Natural killer cell (primary cell): ENCODE measurements at places on chromosomes 7 and 10. TPM values are rescaled to one million over a fixed set of nuclear protein-coding genes. Genes with fewer than 3 reads are reported as not detected.

The AKR1E2 gene
- total RNA-seq, result 0.56 TPM

DNA sequence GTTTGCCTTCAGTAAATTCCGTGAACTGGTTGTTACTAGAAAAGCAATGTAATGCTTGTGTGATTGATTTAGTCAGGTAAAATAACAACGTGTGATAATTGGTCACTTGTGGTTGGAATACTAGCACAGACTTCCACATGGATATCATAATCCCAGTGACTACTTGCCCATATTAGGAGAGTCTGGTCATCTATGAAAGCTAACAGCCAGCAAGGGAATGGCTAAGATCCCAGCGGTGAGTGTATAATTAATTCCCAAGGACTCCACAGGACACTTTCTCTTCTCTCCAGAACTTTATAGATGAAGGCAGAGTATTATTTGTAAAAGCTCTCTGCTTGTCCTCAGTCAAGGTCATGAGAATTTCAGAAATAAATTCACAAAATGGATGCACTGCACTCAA, 662.6 kb upstream of the TEX47 start:
- no peak overlapping the region for H3K27ac ChIP-seq
- no peak for DNase-seq
- H3K36me3 ChIP-seq, result no peaks in the 10 kb centered on the region
- H3K27me3 ChIP-seq, result no peaks in the 10 kb centered on the region
- H3K4me1 ChIP-seq, result no peaks in the 10 kb centered on the region
- H3K4me3 ChIP-seq, result no peak overlapping the region

GRCh38 chr10:123102673-123103072, 33.1 kb upstream of the HMX3 start:
- H3K36me3 ChIP-seq, result no peaks in the 10 kb centered on the region
- H3K4me3 ChIP-seq, result no peak overlapping the region
- H3K4me1 ChIP-seq, result no peaks in the 10 kb centered on the region
- DNase-seq, result no peak
- H3K27me3 ChIP-seq, result no peaks in the 10 kb centered on the region

DNA sequence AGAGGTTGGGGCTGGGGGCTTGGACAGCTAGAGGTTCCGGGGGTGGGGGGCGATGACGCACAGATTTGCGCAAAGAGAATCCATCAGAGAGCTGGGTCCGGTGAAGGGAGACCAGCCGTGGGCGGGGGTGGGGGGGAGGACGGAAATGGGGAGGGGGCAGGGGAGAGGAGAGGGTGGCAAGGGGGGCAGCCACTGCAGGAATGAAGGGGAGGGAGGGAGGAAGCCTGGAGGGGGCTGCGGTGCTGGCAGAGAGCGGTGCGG, 1.2 kb upstream of the VGF start:
- peaks cover 72% of the 10 kb centered on the region for H3K27me3 ChIP-seq
- H3K4me3 ChIP-seq, result no peak overlapping the region
- peaks cover 47% of the 10 kb centered on the region for H3K4me1 ChIP-seq
- DNase-seq, result no peak
- H3K27ac ChIP-seq, result no peak overlapping the region

GRCh38 chr7:38699471-38699870, 68.3 kb upstream of the AMPH start:
- no peak overlapping the region for H3K27ac ChIP-seq
- H3K27me3 ChIP-seq, result no peaks in the 10 kb centered on the region
- no peaks in the 10 kb centered on the region for H3K4me1 ChIP-seq
- H3K4me3 ChIP-seq, result no peak overlapping the region
- no peak for DNase-seq

GRCh38 chr7:105209870-105210269, 178.9 kb downstream of the SRPK2 start:
- no peak overlapping the region for H3K4me3 ChIP-seq
- H3K4me1 ChIP-seq, result peaks cover 23% of the 10 kb centered on the region
- DNase-seq, result no peak
- H3K36me3 ChIP-seq, result no peaks in the 10 kb centered on the region

DNA sequence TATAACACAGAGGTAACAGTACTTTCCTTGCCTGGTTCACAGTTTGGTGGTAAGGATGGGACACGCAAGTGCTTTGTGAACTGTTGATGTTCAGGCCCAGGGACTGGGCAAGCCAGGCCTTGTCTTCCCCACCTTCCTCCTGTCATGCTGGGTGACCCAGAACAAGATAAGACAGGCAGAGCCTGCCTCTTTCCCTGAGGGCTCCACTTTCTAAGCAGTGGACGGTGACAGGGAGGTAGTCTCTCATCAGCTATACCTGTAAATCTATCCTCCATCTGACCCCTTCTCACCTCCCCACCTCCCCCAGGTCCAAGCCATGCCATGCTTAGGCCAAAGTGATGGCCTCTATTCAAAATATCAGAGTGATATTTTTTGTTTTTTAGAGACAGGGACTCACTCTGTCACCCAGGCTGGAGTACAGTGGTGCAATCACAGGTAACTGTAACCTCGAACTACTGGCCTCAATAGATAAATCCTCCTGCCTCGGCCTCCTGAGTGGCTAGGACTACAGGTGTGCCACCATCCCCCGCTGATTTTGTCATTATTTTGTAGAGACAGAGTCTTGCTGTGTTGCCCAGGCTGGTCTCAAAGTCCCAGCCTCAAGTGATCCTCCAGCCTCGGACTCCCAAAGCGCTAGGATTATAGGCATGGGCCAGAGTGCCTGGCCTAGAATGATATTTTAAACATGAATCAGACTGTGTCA, 42.8 kb downstream of the PDLIM1 start:
- no peak overlapping the region for H3K4me3 ChIP-seq
- H3K27ac ChIP-seq, result no peak overlapping the region
- no peaks in the 10 kb centered on the region for H3K27me3 ChIP-seq
- no peak for DNase-seq
- no peaks in the 10 kb centered on the region for H3K4me1 ChIP-seq

DNA sequence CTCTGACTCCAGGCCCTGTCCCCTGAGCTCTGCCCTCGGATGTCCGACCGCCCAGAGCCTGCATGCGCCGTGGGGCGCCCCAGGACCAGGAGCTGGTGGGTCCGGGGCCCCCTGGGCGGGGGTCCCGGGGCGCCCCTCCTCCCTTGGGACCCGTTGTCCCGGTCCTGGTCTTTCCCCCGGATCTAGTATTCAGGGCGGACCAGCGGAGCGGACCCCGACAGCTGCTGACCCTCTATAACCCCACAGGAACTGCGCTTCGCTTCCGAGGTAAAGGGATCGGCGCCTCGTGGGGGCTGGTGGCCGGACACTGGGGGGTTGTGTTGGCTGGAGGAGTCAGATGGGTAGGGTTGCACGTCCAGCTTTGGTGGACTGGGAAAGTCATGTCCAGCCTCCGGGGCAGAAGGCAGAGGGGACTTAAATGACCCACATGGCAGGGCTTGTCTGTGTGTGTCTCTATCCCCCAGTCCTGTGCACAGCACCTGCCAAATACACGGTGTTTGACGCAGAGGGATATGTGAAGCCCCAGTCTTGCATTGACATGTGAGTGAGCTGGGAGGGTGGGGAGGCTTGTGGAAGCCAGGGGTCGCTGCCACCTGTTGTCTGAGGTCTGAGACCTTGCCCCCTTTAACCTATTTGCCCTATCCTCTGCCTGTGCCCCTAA, 520 bp downstream of the MOSPD3 start:
- peak overlapping the region; percentile 91 for H3K27ac ChIP-seq
- H3K4me3 ChIP-seq, result peak overlapping the region; percentile 91
- H3K27me3 ChIP-seq, result no peaks in the 10 kb centered on the region
- DNase-seq, result peak; percentile 69

The MYL10 gene
- not detected for total RNA-seq

GRCh38 chr10:19970256-19970655, 154.0 kb downstream of the PLXDC2 start:
- no peaks in the 10 kb centered on the region for H3K4me1 ChIP-seq
- H3K36me3 ChIP-seq, result no peaks in the 10 kb centered on the region
- DNase-seq, result no peak
- H3K27ac ChIP-seq, result no peak overlapping the region
- no peak overlapping the region for H3K4me3 ChIP-seq

DNA sequence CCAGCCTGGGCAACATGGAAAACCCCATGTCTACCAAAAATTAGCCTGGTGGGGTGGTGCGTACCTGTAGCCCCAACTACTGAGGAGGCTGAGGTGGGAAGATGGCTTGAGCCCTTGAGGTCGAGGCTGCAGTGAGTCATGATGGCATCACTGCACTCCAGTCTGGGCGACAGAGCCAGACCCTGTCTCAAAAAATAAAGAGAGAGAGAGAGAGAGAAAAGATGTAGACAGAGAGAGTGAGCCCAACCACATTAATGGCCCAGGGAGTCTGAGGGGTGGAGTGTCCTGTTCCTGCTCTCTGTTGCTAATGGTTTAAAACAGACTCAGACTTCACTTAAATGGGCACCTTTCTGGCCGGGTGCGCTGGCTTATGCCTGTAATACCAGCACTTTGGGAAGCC, 455.7 kb upstream of the GALNT17 start:
- no peak overlapping the region for H3K4me3 ChIP-seq
- no peaks in the 10 kb centered on the region for H3K36me3 ChIP-seq
- H3K4me1 ChIP-seq, result peaks cover 39% of the 10 kb centered on the region
- no peaks in the 10 kb centered on the region for H3K27me3 ChIP-seq

The PCDH15 gene
- total RNA-seq, result not detected

DNA sequence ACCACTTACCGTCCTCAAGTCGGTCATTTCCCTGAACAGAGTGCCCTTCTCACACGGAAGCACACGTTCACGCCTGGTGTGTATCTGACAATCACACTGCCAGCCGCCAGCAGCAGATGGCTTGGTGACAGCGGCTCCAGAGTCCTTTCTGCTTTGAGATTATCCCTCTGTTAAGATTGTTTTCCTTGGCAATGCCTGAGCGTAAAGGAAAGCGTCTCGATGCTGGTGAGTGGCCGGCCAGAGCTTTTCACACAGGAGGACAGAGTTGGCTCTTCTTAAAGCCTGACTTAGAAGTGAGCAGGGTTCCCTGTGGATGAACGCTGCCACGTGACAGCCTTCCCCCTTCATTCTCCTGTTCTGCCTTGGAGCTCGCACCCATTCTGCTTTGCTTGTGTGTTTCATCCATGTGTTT, 22.1 kb upstream of the PRKAR1B start:
- H3K36me3 ChIP-seq, result no peaks in the 10 kb centered on the region
- no peak overlapping the region for H3K27ac ChIP-seq
- H3K4me1 ChIP-seq, result no peaks in the 10 kb centered on the region
- H3K27me3 ChIP-seq, result no peaks in the 10 kb centered on the region
- no peak for DNase-seq

The PHF14 gene
- total RNA-seq, result 27.7 TPM

GRCh38 chr7:33243319-33243881, 114.0 kb downstream of the BBS9 start:
- DNase-seq, result peak; percentile 21
- no peak overlapping the region for H3K27ac ChIP-seq
- H3K4me3 ChIP-seq, result no peak overlapping the region
- no peaks in the 10 kb centered on the region for H3K36me3 ChIP-seq

DNA sequence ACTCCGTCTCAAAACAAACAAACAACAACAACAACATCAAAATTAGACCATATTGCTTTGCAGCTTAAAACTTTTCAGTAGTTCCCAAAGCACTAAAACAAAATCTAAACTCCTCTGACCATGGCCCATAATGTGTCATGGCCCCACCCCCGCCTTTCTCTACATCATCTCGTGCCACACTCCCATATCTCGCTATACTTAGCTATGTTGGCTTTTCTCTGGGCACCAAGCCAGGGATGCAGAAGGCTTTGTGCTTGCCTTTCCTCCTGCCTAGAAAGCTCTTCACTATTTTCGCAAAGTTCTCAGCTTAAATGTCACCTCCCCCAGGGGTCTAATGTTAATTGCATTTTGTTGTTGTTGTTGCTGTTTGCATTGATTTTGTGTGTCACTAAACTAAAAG, 15.1 kb upstream of the SLC16A12 start:
- H3K4me3 ChIP-seq, result no peak overlapping the region
- no peaks in the 10 kb centered on the region for H3K36me3 ChIP-seq
- DNase-seq, result no peak
- H3K27ac ChIP-seq, result no peak overlapping the region
- no peaks in the 10 kb centered on the region for H3K4me1 ChIP-seq

The PLEKHS1 gene
- 0.23 TPM for total RNA-seq

DNA sequence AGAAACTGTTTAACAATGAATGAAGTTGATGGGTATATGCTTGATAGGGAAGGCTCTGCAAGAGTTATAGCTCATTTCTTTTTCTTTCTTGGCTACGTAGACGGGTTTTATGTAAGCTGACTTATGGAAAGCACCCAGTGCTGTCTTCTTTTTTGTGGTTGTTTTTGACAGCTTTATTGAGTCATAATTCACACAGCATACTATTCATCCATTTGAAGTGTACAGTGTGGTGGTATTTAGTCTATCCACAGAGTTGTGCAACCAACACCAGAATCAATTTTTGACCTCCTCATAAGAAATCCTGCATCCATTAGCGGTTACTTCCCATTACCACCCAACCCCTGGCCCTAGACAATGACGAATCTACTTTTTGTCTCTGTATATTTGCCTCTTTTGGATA, 240.6 kb upstream of the KIAA1217 start:
- H3K27me3 ChIP-seq, result no peaks in the 10 kb centered on the region
- no peak overlapping the region for H3K4me3 ChIP-seq
- no peak overlapping the region for H3K27ac ChIP-seq
- no peaks in the 10 kb centered on the region for H3K4me1 ChIP-seq

DNA sequence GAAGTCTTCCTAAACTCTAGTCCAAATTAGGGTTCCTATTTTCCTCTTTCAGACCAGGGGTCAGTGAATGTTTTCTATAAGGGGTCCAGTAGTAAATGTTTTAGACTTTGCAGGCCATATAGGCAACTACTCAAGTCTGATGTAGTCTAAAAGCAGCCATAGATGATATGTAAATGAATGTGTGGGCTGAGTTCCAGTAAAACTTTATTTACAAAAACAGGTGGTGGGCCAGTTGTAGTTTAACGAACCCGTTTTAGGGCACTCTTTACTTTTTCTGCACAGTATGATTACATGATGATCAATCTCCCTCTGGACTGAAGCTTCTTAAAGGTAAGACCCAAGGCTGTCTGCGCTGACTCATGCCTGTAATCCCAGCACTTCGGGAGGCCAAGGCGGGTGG, 243.6 kb downstream of the CAMK1D start:
- H3K4me3 ChIP-seq, result no peak overlapping the region
- no peak for DNase-seq
- H3K4me1 ChIP-seq, result peaks cover 33% of the 10 kb centered on the region

The HECW1 gene
- not detected for total RNA-seq

The PAPOLB gene
- 0.36 TPM for total RNA-seq

The KIAA1217 gene
- total RNA-seq, result not detected

- H3K36me3 ChIP-seq, result no peaks in the 10 kb centered on the region
- H3K4me1 ChIP-seq, result no peaks in the 10 kb centered on the region
- H3K4me3 ChIP-seq, result no peak overlapping the region
- no peaks in the 10 kb centered on the region for H3K27me3 ChIP-seq
- no peak for DNase-seq
Measured at GRCh38 chr7:108280136-108280535, 150.0 kb upstream of the LAMB4 start.

- H3K27ac ChIP-seq, result no peak overlapping the region
- H3K4me3 ChIP-seq, result no peak overlapping the region
- no peak for DNase-seq
- no peaks in the 10 kb centered on the region for H3K4me1 ChIP-seq
Measured at GRCh38 chr7:80856769-80857168, 62.1 kb downstream of the SEMA3C start.

- H3K36me3 ChIP-seq, result no peaks in the 10 kb centered on the region
- no peaks in the 10 kb centered on the region for H3K4me1 ChIP-seq
- no peak overlapping the region for H3K27ac ChIP-seq
- no peaks in the 10 kb centered on the region for H3K27me3 ChIP-seq
Measured at GRCh38 chr7:69367780-69368179, 230.5 kb upstream of the AUTS2 start.
